ENCODE measurements at places on chromosomes 1 and 21.

DNA sequence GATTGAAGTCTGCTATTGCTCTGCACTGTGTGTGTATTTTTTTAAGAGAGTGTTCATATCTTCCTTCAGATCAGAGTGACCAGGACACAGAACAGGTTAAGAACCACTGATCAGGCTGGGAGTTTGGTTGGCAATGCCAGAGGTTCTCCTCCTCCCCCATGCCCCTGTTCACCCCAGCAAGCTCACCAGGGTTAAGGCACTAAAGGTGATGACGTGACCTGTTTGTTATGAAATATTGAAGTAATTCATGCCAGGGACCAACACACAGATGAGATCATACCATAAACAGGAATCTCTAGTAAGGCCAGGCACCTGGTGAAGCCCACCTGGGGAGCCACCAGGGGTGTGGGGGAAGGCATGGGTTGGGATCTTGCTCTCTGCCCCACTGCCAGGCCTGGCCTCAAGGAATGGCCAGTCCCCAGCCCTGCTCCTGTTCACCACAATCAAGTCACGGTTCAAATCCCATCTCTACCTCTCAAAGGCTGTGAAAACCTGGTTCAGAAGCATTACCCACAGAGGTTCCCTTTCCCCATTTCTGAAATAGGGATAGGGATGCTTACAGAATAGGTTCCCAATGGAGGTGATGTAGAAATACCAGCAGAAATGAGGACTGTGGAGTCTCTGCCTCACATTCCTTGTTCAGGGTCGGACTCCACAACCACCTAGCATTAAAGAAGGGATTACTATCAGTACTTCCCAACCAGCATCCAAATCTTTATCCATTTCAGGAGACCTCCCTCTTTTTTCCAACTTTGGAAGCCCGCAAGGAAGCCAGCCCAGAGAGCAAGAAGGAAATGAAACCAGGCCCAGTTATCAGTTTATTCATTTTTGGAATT, 2.4 kb downstream of the ID3 start:
- no peak for DNase-seq

GRCh38 chr1:208654241-208654640, 410.1 kb upstream of the PLXNA2 start:
- no peak for DNase-seq

- DNase-seq = no peak
Measured at GRCh38 chr1:204108312-204109141, 35.6 kb downstream of the SOX13 start.

DNA sequence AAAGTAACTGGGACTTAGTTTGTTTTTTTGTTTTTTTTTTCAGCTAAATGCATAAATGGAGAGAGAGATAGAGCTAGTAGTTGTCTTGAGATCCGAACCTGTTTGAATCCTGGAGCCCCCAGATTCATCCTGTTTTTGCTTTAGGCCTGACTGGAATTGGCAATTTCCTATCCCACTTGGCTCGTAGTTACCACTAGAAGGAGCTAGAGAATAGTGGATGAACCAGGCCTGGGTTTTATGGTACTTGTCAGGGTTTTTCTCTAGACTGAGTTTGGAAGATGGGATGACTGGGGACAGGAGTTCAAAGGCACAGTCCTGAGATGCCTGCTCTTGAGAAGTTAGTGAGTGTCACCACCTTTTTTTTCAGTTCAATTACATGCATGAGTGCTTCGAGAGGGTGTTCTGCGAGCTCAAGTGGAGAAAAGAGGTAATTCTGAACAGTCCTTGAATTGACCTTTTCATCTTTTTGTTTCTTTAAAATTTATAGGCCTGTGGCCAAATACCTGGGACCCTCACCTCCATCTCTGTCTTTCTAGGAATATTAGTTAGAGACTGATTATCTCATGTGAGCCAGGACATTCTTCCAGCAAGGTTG, 23.4 kb downstream of the CELF3 start:
- no peak for DNase-seq

DNA sequence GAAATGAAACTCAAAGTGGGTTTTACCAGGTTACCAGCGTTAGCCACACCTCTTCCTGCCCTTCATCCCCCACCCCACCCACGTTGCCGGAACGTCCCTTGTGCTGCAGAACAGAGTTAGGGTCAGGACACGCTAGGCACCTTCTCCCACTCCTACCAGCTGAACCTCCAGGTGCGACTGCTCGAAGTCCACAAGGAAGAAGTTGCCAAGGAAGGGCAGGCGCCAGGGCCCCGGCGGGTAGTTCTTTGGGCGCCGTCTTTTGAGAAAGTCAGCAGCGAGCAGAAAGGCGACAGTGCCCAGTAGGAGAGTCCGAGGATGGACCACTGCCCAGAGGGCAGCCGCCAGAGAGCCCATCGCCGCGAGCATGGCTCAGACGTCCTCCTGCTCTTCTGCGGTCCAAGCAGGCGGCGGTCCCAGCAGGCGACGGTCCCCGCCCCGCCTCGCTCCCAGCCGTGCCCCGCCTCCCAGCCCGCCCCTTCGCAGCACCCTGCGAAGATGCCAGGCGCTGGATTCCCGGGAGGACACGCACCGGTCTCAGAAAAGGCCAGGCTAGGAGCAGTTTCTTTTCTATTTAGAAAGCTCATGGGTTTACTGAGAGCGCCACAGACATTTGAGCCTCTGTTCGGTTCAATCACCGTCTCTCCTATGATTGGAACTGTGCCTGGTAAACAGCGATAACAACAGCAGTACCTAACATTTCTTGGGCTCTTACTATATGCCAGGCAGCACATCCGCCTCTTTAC, at the start of gene CYP2J2:
TSS of gene CYP2J2 (minus strand) at position 393 of the 743 bp plus-strand sequence. CDS start at position 366, 27 bp downstream.
- DNase-seq = peak; percentile 93

GRCh38 chr1:236287356-236287755, 5.6 kb upstream of the ERO1B start:
- DNase-seq = no peak

- DNase-seq = no peak
Measured at GRCh38 chr1:39113109-39113743, 87.1 kb downstream of the NDUFS5 start.

DNA sequence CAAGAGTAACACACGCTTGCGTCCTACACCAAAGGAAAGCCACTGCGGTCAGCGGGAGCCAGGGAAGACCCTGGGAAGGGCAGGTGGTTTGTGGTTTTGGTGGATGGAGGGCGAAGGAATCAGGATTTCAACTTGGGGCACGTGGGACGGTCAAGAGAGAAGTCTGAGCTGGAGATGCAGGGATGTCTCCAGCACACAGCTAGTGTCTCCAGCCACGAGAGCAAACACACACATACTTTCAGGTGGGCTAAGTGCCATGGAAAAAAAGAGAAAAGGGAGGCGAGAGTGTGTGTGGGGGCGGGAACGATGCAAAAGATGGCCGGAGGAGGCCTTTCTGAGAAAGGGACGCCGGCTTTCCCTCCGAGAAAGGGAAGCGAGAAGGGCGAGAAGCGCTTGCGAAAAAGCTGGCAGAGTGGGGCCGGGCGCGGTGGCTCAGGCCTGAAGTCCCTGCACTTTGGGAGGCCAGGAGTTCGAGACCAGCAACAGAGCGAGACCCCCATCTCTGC, 1.4 kb upstream of the SRRM1 start:
- peak; percentile 30 for DNase-seq

- DNase-seq = no peak
Measured at GRCh38 chr1:40438391-40439015, 11.8 kb upstream of the ZFP69B start.

DNA sequence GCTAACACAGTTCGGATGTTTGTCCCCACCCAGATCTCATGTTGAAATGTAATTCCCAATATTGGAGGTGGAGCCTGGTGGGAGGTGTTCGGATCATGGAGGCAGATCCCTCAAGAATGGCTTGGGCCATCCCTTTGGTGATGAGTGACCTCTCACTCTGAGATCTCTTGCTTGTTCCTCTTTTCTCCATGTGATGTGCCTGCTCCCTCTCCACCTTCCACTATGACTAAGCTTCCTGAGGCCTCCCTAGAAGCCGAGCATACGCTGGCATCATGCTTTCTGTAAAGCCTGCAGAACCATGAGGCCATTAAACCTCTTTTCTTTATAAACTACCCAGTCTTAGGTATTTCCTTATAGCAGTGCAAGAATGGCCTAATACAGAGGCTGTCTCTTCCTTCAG, 8.1 kb upstream of the PLA2G5 start:
- DNase-seq = no peak

- DNase-seq = no peak
Measured at GRCh38 chr1:76023669-76024435, 50.7 kb upstream of the ST6GALNAC3 start.

- no peak for DNase-seq
Measured at GRCh38 chr1:44798481-44799365, 1.5 kb upstream of the PLK3 start.

- DNase-seq = no peak
Measured at GRCh38 chr1:190832511-190832910, 354.8 kb upstream of the BRINP3 start.

GRCh38 chr1:198174297-198174696, 17.5 kb downstream of the NEK7 start:
- no peak for DNase-seq

- DNase-seq = no peak
Measured at GRCh38 chr1:201756406-201756805, 72.6 kb upstream of the IPO9 start.

DNA sequence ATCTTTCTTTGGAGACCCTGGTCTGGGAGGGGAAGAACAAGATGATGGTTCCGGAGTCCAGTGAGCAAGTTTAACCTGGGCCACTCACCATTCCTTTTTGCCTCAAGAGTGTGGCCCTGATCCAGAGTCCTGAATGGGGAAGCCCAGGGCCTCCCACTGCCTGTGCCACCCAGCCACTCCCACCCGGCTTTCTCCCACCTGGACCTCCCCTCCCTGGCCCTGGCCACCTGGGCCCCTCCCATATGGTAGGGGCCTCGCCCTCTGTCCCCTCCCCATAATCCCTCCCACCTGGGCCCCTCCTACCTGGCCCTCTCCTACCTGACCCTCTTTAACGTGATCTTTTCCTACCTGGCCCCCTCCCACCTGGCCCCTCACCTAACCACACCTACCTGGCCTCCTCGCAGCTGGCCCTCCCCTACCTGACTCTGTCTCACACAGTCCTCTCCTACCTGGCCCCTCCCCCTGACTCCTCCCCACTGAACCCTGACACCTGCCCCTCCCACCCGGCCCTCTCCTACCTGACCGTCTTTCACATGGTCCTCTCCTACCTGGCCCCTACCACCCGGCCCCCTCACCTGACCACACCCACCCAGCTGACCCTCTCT, 220.7 kb upstream of the VAMP3 start:
- peak; percentile 42 for DNase-seq

GRCh38 chr1:180926164-180926981, 13.7 kb downstream of the KIAA1614 start:
- peak; percentile 86 for DNase-seq

DNA sequence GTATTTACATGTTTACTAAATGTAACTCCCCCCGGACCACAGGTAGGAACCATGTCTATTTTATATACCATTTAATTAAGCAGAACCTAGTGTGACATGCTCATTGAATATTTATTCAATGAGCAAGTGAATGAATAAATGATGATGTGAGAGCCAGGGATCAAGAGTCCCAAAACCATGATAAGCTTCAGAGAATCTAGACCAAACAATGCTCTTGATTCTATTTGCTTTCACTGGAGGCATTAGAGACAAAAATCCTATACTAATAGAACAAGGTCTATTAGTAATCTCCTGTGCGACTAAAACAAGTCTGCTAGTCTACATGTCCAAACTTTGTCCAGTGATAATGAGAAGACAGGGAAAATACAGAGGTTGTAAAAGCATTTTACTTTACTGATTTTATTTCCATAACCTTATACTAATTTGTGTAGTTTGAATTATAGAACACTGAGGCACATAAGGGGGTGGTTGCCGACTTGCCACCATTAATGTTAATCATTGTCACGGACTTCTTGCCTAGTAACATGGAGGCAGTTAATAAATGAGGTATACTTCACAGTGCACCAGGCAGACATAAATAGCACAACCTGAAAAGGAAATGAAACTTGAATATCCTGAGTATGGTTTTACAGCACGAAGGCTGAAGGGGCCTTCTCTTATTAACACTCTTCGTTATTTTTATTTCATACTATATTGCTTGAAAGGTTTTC, 69.8 kb downstream of the TBX15 start:
- DNase-seq = no peak
